AG08396 (cell line): ENCODE measurements at places on chromosomes 13 and 19.

DNA sequence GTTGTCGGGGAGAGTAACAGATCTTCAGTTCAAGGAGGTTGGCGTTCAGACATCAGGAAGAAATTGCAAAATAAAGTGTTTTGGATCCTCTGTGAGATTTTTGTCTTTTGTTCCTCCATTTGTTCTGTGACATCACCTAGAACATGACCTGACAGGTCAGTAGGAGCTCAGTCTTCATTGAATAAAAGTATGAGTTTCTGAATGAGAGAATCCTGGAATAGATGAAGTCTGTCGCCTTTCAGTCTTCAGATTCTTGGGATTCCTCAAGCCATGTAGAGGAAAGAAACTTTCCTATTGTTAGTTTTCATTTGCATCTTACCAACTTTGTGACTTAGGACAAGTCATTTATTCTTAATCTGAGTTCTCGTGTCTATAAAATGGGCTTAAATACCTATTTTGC, 14.4 kb downstream of the ARHGAP35 start:
- DNase-seq: no peak

- no peak for DNase-seq
These were observed 21.0 kb upstream of the GATAD2A start for GRCh38 chr19:19384486-19384885.

DNA sequence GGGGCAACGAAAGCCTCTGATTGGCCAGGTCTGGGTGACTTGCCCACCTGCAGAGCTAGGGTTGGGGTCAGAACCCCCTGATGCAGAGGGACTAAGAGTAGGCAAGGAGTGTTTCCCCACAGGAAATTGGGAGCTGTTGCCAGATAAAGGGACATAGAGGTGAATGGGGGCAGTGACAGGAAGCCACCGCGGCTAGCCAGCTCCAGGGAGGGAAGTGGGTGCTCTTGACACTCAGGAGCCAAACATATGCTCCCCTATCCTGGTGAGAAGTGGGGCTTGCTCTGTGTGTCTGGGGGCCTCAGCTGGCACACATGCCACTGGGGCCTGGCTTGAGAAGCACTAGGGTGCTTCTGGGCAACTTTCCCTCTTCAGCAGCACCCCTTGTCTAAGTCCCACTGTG, 26.0 kb downstream of the WDR88 start:
- DNase-seq: no peak

DNA sequence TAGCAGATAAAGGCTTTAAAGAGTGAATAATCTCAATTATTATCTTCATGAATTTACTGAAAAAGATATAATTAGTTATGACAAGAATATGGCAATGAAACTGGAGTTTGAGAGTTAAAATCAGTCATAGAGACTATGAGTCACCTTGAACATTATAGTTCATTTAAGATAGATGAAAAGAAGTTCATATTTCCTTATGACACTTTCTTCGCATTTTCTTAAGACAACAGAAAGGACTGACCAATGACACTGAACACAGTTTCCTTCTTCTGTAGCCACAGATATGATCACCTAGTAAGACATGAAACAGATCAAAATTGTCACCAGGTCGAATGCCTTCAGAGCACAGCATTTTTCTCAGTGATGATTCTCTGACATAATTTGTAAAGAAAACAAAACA, 202.1 kb downstream of the KLF12 start:
- no peak for DNase-seq

- DNase-seq: no peak
These were observed 894.2 kb upstream of the ATXN8OS start for GRCh38 chr13:69213396-69213795.

GRCh38 chr19:15866636-15867035, 31.2 kb downstream of the CYP4F2 start:
- no peak for DNase-seq

GRCh38 chr13:21777166-21777565, 106.3 kb downstream of the FGF9 start:
- no peak for DNase-seq

DNA sequence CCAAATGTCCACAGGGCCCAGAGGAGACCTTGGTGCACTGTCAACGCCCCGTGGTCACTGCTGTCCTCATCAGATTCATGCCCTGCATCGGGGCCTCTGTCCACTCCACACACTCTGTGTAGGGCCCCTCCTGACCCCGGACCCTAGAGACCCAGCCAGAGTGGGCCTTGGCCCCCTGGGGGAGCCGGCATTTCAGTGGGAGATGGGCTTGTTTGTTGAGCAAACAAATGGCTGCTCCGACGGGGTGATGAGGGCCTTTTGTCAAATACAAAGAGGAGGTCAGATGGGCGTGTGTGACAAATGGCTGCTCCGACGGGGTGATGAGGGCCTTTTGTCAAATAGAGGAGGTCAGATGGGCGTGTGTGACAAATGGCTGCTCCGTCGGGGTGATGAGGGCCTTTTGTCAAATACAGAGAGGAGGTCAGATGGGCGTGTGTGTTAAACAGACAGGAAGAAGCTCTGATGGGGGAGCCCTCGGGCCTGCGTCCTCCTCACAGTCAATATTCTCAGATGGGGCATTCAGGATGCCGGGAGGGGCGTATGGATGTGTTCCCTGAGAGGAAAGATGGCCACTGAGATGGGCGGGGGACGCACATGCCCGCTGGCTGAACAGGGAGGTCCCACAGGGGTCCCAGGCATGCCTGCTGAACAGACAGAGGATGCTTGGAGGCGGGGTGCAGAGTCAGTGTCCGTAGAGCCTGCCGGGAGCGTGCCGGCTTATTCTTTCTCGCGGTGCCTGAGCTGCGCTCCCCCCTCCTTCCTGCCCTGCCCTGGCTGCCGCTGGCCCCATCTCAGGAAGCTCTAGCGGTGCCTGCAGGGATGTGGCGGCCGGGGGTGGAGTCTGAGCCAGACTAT, 36.3 kb downstream of the SMIM24 start:
- DNase-seq: peak; percentile 42

DNA sequence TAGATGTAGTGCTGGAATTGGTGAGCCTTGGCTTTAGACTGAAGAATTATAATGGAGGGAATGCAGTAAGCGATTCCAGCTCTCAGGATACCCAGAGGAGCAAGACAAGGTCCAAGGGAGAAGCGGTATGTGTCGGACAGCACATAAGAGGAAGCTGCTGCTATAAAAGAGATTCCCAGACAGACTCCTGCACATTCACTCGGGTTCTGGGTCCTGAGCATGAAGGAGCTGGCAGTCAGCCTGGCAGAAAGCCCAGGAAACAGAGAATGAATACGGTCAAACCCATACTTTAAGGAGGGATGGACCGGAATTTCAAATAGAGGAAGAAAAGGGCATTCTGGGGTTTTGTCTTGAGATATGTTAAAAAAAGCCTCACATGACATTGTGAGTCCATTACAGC, 308.3 kb downstream of the DNAJC15 start:
- DNase-seq: no peak

DNA sequence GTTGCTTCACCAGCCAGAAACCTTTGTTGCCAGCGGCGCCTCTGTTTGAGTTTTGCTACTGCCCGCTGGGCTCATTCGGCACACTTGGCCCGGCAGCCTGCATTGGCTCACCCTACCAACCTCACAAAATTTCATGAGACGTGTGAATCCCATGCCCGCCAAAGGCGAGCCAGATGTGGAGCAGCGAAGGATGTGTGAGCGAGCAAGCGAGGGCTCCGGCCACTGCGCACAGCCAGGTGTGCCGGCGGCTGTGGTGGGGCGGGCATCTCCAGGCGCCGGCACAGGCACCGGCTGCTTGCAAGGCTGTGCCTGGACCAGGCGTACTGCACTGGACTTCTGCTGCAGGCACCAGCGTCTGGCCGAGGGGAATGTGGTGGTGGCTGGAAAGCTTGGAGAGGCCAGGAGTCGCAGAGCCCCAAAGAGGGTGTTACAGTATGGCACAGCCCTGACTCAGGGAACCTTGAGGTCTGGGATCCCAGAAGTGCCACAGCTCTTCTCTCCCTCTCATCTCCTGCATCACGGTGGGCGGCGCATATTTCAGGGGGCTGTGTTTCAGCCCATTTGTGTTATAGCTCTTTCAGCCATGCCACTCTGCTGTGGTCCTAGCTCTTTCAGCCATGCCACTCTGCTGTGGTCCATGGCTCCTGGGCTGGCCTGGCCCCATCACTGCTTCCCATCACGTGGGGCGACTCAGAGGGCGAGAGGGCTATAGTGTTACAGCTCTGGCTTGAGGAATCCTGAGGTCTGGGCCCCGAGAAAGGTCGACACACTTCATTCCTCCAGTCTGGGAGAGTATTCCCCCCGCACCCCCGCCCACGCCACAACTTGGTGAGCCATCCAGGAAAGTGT, 592.0 kb upstream of the SLITRK5 start:
- no peak for DNase-seq

DNA sequence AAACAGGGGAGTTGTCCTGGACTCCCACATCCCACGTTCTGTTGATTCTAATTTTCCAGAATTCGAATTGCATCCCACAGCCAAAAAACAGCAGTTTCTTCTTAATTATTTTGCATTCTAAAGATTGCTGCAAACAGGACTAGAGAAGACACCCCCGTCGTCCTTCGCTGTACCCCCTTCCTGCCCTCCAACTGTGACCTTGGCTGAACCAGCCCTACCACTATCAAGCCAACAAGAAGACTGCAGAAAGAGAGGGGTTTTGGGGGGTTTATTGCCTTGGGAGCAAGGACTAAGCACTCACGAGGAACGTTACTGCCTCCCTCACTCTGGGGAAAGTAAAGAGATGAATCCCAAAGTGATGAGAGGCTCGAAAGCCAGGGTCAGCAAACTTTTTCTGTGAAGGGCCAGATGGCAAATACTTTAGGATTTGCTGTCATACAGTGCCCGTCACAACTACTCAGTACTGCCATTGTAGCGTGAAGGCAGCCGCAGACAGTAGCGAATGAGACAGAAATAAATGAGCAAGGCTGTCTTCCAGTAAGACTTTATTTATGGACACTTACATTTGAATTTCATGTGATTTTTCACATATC, 32.5 kb upstream of the KATNAL1 start:
- no peak for DNase-seq

GRCh38 chr13:22801402-22802003, 379.3 kb upstream of the SGCG start:
- no peak for DNase-seq

- DNase-seq: no peak
These were observed 25.3 kb upstream of the FBXO27 start for GRCh38 chr19:39057615-39058014.

- DNase-seq: no peak
These were observed 104.4 kb downstream of the KDM4B start for GRCh38 chr19:5073153-5073844.

GRCh38 chr13:35387682-35388250, 88.7 kb downstream of the MAB21L1 start:
- DNase-seq: no peak

- DNase-seq: peak; percentile 50
These were observed 303.4 kb downstream of the SPRY2 start for GRCh38 chr13:80037505-80037888.

- DNase-seq: no peak
These were observed 1110.0 kb upstream of the PCDH20 start for GRCh38 chr13:62525652-62526051.

DNA sequence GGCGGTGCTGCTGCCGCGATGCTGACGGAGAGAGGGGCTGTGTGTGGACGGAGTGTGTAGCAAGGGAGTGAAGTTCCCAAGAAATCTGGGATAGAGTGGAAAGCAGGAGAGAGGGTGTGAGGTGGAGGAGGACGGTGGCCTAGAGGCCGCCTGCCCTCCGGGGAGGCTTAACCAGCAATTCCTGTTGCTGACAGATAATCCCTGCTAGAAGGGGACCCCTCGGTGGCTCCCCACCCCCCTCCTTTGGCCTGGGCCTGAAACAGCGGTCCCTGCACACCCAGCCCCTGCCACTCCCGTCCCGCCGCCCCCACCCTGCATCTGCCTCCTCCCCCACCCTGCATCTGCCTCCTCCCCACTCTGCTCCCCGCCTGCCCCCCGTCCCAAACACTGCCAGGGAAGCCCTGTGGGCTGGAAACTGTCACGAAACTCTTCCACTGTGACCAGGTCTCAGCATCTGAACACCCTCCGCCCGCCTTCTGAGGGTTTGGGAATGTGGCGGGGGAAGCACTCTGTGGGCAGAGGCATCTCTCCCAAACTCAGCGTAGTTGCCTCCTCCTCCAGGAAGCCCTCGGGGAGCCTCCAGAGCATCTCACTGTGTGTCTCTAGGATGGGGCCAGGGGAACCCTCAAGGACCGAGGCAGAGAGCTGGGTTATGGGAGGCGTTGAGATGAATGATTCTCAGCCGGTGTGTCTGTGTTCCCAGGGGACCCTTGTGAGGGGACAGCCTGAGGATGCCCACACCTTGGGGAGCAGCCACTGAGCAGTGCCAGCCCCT, 17.1 kb upstream of the MATK start:
- DNase-seq: no peak

- peak; percentile 32 for DNase-seq
These were observed 899.3 kb downstream of the UQCRFS1 start for GRCh38 chr19:28313633-28314032.

- no peak for DNase-seq
These were observed 325.1 kb downstream of the EFNB2 start for GRCh38 chr13:106210324-106210723.

GRCh38 chr19:38726761-38727301, 17.4 kb downstream of the CAPN12 start:
- no peak for DNase-seq

DNA sequence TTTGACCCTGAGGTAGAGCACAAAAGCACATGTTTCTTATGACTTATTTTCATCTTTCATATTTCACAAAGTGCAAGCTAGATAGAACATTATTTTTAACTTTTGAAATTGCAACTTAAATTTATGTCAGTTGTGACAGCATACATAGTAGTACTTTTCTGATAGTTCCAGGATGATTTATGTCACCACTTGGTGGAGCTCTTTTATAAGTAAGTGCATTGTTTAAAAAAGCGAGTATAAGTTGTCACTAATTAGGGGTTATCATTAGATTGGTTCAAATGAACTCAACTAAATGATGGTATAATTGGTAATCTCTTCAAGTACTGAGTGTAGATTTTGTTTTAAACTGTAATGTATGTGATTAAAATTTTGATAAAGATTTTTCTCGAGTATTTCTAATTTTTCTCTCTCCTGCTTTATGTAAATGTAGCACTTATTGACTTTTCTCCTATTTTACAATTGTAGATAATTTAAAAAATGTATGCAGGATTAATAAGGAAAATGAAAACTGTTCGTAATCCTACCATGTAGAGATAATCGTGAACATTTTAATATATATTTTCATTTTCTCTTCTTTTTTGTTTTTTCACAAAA, 31.1 kb downstream of the RB1 start:
- no peak for DNase-seq

DNA sequence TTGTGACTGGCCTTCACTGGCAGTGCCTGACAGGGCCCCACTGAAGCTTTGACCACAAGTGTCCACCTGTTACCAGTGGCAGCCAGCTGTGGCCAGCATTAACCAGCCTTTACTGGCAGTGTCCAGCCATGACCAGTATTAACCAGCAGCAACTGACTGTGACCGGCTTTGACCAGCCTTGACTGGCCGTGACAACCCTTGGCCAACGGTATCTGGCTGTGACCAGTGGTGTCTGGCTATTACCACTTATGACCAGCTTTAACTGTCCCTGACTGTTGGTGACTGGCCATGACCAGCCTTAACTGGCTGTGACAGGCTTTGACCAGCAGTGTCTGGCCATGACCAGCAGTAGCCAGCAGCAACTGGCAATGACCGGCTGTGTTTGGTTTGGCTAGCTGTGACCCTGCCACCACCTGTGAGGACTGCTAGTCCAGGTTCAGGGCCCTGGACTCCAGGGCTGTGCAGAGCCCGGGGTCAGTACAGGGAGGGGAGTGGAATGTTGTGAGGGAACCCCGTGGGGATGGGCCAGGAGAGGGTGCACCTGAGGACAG, 32.2 kb downstream of the CKM start:
- DNase-seq: no peak

- DNase-seq: no peak
These were observed 1.7 kb upstream of the FSTL3 start for GRCh38 chr19:674282-675151.
